ENCODE measurements at places on chromosomes 12 and 14.

- no peak for DNase-seq
Observed at GRCh38 chr14:97233319-97233985, 436.3 kb downstream of the VRK1 start.

DNA sequence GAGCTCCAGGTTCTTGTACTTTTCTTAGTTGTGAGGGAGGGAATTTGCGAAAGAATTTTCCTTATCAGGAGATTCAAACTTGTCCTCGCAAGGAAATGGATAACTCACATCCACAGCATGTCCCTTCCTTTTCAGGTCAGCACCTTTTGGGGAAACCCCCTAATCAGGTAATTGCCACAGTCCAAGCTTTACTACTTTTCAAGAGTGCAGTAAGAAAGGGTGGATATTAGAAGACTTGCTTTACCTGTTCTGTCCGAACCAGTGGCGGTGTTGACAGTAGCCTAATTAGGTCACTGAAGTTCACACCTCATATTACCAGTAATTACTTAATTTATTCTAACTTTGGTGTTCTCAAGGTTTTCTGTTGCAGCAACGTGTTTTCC lies 6.7 kb upstream of the C12orf50 start:
- no peak for DNase-seq

GRCh38 chr14:54589843-54590242 lies 22.9 kb downstream of the SAMD4A start:
- no peak for DNase-seq

DNA sequence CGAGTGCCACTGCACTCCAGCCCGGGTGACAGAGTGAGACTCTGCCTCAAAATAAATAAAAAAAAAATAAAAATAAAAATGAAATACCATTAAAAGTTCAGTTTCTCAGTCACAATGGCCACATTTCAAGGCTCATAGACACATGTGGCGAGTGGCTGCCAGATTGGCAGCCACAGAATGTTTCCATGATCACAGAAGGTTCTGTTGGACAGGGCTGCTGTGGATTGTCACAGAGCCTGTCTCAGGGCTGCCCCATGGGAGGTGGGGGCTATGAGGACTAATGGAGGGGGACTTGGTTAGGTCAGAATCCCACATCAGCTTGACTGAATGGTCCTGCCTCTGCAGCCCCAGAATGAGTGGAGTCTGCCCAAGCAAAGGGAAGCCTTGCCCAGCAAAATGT lies 3.8 kb upstream of the PLA2G1B start:
- DNase-seq: no peak

DNA sequence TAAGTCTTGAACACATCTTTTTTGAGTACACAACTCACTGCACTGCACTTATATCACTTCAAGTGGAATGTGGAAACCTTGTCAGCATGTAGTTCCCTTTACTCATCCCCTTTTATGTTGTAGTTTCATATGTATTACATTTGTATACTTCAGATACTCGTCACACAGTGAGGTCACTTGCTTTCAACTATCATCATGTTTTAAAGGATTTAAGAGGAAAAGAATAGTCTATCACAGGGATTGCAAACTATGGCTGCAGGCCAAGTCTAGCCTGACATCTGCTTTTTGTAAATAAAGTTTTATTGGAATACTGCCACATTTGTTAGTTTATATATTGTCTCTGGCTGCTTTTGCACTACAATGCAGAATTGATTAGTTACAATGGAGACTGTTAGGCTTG lies 24.3 kb downstream of the CNOT2 start:
- DNase-seq: no peak

- DNase-seq: no peak
Observed at GRCh38 chr12:6868211-6869048, 1.1 kb downstream of the TPI1 start.

DNA sequence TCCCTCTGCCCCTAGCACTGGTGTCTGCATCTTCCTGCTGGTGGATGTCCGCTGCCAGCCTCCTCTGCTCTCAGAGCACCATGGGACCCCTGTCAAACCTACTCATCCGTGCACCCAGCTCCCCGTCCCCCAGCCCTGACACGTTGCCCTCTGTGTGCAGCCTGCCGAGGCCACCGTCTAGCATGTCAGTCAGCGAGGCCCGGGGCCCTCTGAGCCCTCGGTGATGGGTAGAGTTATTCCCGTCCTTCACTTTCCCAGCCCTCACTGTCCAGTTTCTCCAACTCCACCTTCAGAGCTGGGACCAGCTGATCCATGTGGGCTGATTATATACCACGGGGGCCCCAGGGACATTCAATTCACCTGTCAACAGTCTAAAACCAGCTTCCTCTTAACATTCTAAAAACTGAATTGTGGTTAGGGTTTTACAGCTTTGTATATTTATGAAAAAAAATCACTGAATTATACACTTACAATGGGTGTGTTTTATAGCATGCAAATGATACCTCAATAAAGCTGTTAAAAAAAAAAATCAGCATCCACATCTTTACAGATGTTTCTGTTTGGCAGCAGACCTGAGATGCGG lies 61.3 kb downstream of the CCDC88C start:
- peak; percentile 48 for DNase-seq

- peak; percentile 90 for DNase-seq
Observed at GRCh38 chr12:68364893-68365725, 32.9 kb upstream of the MDM1 start.

DNA sequence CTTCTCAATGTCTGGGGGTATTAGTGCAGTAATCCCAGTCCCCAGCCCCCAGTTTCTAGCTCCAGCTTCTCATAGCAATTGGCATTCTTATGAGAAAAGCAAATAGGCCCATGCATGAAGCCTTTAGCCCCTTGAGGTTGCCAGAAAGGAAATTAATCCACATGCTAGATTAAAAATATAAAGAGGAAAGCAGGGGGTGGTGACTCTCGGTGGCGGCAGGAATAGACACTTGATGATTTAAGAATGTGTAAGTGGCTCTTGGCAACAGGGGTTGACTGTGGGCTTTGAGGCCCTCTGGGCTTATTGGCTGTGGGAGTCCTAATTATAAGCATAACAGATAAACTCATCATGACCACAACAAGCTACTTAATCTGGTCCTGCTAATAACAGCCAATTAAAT lies 1367.3 kb upstream of the FLRT2 start:
- DNase-seq: no peak

DNA sequence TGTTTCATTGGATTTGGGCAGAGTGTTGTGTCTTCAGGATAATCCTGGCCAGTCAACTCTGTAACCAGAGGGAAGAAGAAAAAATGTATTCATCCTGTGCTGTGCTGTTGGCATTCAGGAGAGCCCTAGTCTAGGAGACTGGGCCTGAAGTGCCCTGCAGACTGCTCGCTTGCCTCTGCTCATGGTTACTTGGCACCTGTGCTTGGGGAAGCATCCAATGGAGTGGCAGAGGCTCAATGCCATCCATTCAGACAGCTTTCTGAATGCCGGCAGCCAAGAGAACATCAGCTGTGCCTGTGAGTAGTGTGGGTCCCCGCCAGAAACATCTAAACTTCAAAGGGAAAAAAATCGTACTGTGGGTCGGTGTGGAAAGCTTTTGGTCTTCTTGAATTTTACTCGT lies 124.2 kb downstream of the SRGAP1 start:
- DNase-seq: no peak

DNA sequence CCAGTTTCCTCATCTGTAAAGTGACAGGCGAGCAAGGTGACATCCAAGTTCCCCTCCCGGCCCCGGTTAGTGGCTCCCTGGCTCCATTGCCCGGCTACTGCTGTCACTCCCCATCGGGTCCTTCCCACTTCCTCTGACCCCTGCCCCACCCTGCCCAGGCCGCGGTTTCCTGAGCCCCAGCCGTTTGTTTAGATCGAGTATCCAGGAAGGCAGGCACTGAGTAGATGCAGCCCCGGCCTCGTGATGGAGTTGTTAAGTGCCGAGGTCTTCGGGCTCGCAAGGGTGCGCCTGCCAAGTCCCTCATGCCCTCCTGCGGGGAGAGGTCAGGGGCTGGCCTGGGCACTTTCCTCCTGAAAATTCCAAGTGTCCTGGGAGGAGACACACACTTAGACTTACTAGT lies 55.4 kb downstream of the TEAD4 start:
- no peak for DNase-seq

- DNase-seq: no peak
Observed at GRCh38 chr12:47378222-47378582, 298.4 kb upstream of the AMIGO2 start.

- DNase-seq: no peak
Observed at GRCh38 chr14:19823178-19823577, 19.6 kb downstream of the OR4N2 start.

GRCh38 chr14:65833267-65833880 lies 420.8 kb downstream of the FUT8 start:
- no peak for DNase-seq

DNA sequence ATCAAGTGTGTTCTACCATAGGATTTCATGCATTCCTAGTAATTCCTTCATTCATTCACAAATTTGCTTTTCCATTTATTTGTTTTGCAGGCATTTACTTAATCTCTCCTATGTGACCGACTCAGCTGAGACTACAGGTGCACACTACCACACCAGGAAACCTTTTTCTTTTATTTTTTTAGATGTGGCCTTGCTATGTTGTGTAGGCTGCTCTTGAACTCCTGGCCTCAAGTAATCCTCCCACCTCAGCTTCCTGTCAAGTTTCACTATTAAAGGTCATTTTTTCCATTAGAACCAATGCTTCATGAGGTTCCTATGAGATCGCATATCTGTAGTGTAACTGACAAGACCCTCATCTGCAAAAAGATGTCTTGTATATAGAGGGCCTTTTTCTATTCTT lies 1218.7 kb downstream of the VRK1 start:
- no peak for DNase-seq

GRCh38 chr14:28608851-28609828 lies 157.4 kb upstream of the FOXG1 start:
- no peak for DNase-seq

DNA sequence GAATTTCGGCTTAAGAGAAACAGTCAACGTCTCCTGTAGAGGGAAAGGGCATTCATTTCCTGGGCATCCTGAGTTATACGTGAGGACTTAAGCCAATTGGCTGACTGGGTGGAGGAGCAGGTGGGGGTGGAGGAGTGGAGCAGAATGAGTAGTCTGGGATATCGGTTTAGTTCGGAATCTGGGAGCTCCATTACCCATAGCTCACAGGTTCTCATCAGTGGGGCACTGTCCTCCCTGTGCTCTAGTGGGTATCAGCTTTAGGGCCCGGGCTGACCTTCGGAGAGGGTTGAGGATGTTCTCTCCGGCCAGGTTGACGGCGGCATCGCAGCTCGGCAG lies 704 bp downstream of the SDR39U1 start:
- DNase-seq: no peak

GRCh38 chr14:29800961-29801360 lies 126.7 kb downstream of the PRKD1 start:
- DNase-seq: no peak

GRCh38 chr14:52155651-52156213 lies 86.9 kb upstream of the NID2 start:
- DNase-seq: no peak

DNA sequence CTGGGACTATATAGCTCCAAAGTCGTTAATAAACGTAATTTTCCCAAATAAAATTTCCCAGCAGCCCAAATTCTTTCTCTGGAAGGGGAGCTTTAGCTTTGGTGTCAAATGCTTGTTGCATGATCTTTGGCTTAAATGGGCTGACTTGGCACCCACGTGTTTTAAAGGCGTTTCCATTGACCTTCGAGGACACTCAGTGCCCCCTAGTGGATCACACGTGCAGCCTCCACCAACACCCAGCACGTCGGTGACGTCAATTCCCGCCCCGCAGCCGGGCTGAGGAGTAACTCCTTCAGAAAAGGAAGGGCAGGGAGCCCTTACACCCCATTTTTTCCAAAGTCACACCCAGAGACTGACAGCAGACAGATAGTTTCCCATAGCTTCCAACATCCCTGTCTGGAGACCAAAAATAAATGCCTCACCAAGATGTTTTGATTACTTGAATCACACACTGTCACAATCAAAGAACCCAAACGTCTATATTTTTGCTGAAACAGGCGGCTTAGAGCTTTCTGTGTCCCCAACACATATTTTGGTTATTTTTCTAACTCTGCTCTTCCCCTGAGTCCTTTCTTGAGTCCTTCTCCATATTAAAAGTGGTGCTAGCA lies 707.9 kb downstream of the AACS start:
- DNase-seq: no peak

DNA sequence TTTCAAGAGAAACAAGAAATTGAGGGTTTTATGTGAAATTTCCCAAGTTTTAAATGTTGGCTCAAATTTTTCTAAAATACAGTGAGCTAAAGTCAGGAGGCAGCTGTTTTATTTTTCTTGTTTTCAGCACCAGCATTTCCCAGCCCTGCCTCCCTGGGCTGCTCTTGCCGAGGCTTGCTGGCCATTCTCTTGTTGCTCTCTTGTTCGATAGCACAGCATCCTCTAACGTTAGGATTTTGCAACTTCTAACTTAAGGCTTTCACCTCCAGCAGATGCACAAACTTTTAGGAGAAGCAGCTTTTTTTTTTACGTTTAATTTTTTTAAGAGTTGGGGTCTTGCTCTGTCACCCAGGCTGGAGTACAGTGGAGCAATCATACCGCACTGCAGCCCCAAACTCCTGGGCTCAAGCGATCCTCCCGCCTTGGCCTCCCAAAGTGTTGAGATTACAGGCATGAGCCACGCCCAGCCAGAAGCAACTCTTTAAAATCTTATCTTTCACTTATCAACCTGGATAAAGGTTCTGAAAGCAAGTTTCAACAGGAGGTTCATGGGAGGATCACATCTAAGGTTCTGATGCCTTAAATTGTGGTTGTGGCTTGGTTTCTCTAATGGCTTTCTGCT lies 40.2 kb downstream of the B4GALNT3 start:
- DNase-seq: no peak

All from Peyer's patch (tissue), 4 donors.